ENCODE measurements at places on chromosomes 2 and 18.

- no peak for DNase-seq
These were observed 45.2 kb upstream of the IL1RL1 start for GRCh38 chr2:102266204-102266603.

- DNase-seq, result no peak
These were observed 1124.6 kb upstream of the FAM98A start for GRCh38 chr2:34723683-34724082.

GRCh38 chr2:174765576-174765975 is 1.3 kb upstream of the CHRNA1 start:
- DNase-seq, result no peak

DNA sequence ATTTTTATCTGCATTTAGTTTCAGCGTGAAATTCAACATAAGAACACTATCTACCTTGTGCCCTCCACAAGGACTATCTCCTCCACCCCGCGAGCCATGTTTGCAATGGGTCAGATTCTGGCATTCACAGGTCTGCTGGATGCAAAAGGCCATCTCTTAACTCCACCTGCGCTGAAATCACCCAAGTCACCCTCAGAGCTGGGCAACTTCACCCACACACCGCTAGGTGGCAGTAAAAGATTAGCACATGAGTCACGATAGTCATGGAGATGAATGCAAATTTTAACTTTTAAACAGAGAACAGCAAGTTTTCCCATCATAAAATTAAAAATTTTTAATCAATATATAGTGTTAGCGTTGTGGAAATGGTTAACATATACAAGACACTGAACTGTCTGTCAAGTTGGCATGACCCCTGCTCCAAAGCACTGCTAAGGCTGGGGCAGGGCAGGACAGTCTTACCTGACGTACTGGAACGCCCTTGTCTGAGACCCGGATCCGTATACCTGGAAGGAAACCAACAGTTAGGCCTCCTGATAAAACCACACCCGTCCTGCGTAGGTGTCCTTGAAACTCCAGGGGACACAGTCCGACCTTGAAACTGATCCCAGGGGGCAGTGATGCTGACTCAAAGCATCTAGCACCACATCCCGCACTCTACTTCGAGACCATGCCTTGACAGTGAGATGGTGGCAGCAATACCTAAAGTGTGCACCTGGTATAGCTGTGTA is 89.6 kb downstream of the UXS1 start:
- peak; percentile 74 for DNase-seq

DNA sequence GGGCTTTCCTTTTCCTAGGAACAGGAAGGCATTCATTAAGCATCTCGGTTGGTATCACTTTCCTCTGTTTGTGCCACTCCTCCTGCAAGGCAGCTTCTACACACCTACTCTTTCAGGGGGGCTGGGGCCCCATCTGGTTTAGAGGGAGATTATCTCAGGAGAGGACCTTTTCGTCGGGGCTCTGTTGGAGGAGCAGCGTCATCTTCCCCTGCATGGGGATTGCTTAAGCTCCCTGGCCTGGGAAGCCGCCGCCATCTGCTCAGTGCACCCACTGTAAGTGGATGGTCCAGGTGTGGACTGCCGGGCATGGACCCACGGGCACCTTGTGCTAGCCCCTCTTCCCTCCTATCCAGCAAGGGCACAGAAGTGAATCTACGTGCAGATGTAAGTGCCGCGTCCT is 355.3 kb upstream of the SMIM21 start:
- no peak for DNase-seq

DNA sequence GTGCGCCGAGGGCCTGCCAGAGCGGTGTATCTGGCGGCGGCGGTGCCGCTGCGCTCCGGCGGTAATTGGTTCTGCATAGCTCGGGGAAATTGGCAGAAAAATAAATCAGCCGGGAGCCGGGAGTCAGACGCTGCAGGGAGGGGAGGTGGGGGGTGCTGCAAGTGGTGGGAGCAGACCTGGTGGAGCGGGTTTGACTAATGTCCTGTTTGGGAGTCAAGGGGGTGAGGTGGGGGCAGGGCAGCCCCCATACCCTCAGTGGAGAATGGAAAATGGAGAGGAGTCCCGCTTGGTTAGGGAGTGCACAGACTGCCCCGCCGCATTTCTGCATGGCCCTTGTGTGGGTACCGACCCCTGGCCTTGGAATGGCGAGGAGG is 107.3 kb downstream of the DYSF start:
- no peak for DNase-seq

DNA sequence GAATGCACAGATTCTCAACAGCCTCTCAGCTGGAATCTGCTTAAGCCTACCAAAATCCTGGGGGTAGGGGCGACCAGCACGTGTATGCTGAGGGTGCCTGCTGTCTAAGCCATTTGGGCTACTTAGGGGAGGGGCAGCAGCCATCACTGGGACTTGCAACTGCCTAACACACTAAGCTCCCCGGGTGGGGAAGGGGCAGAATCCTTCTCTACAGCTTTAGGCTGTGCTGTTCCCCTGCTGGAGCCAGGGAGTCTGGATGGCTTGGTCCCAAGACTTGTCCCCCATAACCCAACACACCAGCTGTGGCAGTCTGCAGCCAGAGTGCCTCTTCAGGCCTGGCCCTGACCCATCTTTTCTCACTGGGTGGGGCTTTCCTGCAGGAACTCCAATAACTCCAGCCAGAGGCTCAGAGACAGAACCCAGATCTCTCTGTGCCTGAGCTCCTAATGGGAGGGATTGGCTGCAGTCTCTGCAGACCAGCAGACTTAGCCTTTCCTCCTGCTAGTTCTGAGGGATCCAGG is 305.4 kb upstream of the RND3 start:
- DNase-seq, result no peak

GRCh38 chr18:70380915-70381896 is 92.4 kb downstream of the SOCS6 start:
- no peak for DNase-seq

DNA sequence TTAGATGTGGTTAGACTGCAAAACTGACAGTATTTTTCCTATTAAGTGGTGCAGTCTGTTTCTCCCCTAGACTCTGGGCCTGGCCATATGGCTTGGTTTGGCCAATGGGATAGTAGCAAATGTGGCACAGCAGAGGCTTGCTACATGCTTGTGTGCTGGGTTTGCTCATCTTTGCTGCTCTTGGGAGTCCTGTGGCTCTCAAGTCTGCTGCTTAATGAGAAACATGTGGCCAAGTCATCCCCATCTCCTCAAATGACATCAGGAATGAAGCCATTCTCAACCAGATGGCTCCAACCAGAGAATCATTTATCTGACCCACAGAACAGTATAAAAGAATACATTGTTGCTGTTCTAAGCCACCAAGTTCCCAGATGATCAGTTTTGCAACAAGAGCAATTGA is 57.1 kb upstream of the PAX3 start:
- DNase-seq, result no peak

DNA sequence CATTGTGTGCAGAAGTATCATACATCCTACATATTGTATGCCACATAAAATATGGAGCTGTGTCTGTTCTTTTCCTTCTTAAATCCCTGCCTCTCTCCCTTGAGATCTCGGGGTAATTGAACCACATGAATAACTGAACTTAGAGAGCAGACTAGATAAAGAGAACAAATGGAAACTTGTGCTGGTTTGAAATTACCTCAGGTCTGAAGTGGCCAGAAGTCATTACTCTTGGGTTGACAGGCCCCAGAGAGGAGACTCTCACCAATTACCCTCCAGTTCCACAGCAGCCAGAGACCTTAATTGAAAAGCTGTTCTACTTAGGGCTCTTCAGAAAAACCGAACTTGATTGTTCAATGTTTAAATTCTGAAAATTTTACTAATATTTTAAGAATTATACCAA is 5.0 kb upstream of the ADAM17 start:
- DNase-seq, result no peak

- no peak for DNase-seq
These were observed 125.0 kb upstream of the CD226 start for GRCh38 chr18:70072678-70073077.

GRCh38 chr2:169462896-169463695 is 16.2 kb upstream of the BBS5 start:
- no peak for DNase-seq

- DNase-seq, result peak; percentile 72
These were observed 6.1 kb downstream of the AFF3 start for GRCh38 chr2:100136310-100136709.

GRCh38 chr18:57930476-57930875 is 113.5 kb upstream of the NEDD4L start:
- no peak for DNase-seq

- no peak for DNase-seq
These were observed 337.0 kb downstream of the EIPR1 start for GRCh38 chr2:3040496-3041140.

- DNase-seq, result no peak
These were observed 25.1 kb downstream of the EHD3 start for GRCh38 chr2:31259075-31259474.

- DNase-seq, result no peak
These were observed 29.4 kb upstream of the GMPPA start for GRCh38 chr2:219469186-219469724.

DNA sequence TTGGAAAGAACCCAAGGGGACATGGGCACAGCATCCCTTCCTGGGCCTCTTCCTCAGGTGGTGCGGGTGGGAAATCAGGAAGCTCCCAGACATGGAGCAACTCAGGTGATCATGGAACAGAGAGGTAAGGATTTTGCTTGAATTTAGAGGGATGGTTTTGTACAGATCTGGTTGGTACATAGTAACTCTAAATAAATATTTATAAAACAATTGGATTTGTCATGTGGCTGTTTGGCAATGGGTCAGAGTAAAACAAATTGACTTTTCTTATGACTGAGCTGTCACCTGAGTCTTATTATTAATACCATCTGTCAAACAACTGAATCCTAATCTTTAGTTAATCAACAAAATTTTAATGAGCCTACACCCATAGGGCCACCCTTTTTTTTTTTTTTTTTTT is 19.4 kb upstream of the TMEM178A start:
- DNase-seq, result no peak

- DNase-seq, result no peak
These were observed 33.0 kb downstream of the WDPCP start for GRCh38 chr2:63555299-63555698.

- DNase-seq, result no peak
These were observed 11.4 kb downstream of the G6PC2 start for GRCh38 chr2:168912466-168912865.

DNA sequence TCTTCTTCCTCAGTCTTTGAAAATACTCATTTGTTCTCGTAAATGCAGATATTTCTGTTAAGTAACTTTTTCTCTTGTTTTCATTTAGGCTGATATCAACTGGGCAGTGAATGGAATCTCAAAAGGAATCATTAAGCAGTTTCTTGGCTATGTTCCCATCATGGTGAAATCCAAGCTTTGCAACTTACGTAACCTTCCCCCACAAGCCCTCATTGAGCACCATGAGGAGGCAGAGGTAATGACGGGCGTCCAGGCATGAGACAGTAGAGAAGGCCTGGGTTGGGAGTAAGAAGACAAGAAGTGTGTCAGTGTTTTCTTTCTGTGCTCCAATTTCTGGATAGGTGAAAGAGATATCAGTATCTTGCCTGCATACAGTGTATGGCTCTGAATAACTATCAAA is 5.1 kb downstream of the POLR1B start:
- no peak for DNase-seq

DNA sequence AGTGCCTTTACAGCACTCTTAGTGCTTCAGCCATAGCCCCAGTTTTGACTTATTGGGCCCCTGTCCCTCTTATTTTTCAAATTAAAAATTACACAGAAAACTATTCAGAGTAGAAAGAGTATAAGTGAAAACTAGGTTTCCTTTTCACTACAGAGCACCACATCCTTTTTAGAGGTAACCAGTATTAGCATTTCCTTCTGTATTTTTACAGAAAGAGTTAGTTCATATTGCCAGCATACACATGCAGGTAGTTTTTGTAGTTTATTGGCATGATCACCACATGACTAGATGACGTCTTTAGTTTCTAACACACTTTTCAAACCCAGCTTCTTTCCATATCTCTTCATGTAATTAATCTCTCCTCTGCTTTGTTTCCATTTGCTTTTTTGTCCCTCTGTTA is 66.4 kb downstream of the UBE2E3 start:
- no peak for DNase-seq

- no peak for DNase-seq
These were observed 4.8 kb downstream of the SOX11 start for GRCh38 chr2:5696945-5697521.

GRCh38 chr18:55582325-55582724 is 5.7 kb downstream of the TCF4 start:
- DNase-seq, result no peak

- no peak for DNase-seq
These were observed 439.2 kb downstream of the SETBP1 start for GRCh38 chr18:45119876-45120275.

GRCh38 chr2:191713837-191714236 is 35.9 kb downstream of the NABP1 start:
- no peak for DNase-seq

DNA sequence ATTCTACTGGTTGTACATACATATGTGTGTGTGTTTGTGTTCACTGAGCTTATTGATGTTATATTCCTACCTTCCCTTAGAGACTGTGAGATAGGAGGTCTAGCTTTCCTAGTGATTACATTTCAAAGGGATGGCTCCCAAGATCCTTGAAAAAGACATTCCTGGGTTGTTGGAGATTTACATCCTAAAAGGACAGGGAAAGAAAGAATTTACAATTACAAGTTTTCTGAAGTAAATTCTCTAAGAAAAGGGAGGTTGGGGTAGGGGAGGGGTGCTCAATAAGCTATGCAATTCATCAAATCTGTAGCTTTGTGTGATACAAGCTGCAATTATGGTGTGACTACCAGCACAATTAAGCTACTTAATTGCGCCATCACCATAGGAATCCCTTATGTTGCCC is 284.3 kb downstream of the NUP35 start:
- DNase-seq, result no peak

GRCh38 chr18:79496978-79497637 is 101.4 kb downstream of the NFATC1 start:
- DNase-seq, result no peak

DNA sequence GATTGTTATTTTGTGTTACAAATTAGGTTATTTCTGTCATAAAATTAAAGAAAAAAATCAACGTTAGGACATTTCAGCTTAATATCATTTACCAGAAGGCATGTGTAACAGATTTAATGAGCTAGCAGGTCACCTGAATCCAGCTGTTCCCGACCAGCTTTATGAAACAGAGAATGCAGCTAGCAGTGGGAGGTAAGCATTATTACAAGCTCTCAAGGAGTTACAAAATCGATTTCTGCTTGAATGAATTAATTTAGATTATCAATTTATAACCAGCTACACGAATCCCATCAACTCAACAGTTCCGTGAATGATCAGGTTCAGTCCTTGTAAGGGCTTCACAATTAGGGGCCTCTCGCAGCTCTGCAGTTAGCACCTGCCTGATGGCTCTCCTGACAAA is 211.9 kb downstream of the PTGR3 start:
- DNase-seq, result no peak

GRCh38 chr18:42255908-42256765 is 301.1 kb downstream of the PIK3C3 start:
- DNase-seq, result no peak

All from activated CD4-positive, alpha-beta T cell treated with anti-CD3 and anti-CD28 coated beads, Interleukin-2, Interleukin-4, amounts not matched to agents 100 ng/mL and 50 ng/mL, durations not matched to agents 16 hours and 8 hours (primary cell).